Bronchial epithelial cell (primary cell): ENCODE measurements at places on chromosomes 2 and 18.

GRCh38 chr2:134399096-134399495, 145.2 kb downstream of the MGAT5 start:
- no peak for DNase-seq

GRCh38 chr2:148920559-148920958, 45.5 kb downstream of the KIF5C start:
- DNase-seq, result no peak

- no peak for DNase-seq
These were observed 275.6 kb downstream of the SLC4A3 start for GRCh38 chr2:219902891-219903552.

GRCh38 chr2:204108330-204108751, 171.8 kb downstream of the ICOS start:
- DNase-seq, result no peak

DNA sequence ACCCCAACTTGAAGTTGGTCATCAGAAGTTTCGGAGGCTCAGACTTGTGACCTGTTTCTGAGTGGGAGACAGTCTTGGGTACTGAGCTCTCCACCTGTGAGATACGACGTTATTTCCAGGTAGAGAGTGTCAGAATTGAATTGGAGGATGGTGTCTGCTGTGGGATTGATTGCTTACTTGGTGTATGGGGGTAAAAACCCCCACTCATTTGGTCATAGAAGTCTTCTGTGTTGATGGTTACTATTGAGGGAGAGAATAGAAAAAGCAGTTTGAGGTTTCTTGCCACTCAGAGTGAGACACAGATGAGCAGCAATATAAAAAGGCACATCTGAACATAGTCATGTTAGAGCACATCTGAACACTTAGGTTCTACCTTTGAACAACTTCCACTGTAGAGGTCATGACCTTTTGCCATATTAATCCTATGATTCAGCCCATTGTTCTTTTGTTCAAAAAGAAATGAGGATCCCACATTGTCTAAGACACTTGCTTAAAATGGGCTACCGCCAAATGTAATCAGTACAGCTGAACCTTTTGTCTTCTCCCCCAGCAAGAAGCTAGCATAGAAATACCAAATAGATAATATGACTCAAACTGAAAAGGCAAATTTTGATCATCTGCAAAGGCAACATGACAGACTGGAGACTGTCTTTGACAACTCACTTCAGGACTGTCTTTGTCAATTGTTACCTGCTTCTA, 73.3 kb downstream of the NAB1 start:
- peak; percentile 51 for DNase-seq

DNA sequence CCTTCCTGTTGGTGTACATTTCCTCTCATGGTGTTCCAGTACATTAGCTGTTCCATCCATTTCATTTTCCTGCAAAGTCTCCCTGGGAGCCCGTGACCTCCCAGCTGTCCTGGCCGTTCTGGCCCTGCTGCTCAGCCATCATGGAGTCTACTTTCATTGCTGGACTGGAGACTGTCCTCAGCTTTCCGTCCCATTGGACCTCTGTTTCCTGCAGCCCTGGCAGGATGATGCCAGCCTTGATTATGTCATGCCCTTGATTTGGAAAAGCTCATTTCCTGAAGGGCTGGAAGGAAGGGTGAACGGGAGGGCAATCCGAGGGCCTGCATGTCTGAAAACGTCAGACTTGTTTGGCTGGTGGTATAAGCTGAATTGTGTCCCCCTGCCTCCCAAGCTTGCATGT, 205.5 kb upstream of the HS6ST1 start:
- no peak for DNase-seq

DNA sequence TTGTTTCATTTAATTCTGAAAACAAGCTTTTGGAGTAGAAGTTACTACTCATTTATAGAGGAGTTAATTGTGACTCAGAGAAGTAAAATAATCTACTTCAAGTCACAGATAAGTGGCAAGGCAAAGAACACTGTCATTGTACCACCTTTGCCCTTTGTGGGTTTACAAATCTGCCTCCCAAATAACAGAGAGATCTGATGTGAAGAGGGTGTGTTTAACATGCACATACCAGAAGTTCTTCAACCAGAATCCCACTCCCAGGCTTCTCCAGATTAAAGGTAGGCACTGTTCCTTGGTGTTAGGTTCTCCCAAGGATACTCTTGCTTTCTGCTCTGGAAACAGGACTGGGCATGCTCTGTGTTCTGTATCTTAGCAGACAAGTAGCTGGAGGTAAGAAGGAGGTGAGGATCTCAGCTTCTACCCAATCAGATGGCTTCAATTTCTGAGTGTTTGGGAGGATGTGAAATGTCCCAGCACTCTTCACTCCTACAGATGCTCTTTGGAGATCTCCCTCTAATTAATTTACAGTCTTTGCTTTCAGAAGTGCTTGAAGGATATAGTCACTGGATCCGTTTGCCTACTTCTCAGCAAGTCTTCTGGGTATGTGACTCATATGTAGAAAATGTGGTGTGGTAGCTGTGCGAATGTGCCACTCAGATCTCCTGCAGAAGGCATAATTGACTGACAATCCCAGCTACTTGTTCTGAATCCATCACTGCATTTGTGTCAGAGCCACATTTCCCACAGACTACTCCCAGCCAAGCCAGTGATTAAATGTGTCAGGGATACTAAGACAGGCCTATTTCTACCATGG, 111.1 kb downstream of the KLHL14 start:
- DNase-seq, result peak; percentile 91

DNA sequence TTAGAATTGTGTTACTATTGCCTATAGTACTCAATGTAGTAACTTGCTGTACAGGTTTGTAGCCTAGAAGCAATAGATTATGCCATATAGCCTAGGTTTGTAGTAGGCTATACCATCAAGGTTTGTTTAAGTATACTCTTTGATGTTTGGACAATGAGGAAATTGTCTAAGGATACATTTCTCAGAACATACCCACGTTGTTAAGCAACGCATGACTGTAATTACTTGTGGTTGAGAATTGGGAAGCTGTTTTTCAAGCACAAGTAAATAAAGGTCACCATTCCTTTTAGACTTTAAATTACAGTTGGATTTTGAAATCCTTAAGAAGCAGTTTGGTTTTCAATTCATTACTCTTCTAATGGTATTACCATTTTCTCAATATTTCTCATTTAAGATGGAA, 89.8 kb upstream of the KCNH7 start:
- peak; percentile 85 for DNase-seq

GRCh38 chr2:52117299-52117698, 1085.4 kb upstream of the NRXN1 start:
- peak; percentile 72 for DNase-seq

- DNase-seq, result peak; percentile 75
These were observed 95.8 kb downstream of the SLC25A12 start for GRCh38 chr2:171798156-171798820.

DNA sequence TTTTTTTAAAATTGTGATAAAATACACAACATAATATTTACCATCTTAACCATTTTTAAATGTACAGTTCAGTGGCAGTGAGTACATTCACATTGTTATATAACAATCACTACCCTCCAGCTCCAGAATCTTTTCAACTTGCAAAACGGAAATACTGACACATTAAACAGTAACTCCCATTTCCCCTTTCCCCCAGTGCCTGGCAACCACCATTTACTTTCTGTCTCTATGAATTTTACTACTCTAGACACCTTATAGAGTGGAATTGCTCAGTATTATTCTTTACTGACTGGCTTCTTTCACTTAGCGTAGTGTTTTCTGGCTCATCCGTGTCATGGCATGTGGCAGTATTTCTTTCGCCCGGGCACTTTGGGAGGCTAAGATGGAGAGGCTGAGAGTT, 32.6 kb downstream of the FASTKD2 start:
- DNase-seq, result no peak

DNA sequence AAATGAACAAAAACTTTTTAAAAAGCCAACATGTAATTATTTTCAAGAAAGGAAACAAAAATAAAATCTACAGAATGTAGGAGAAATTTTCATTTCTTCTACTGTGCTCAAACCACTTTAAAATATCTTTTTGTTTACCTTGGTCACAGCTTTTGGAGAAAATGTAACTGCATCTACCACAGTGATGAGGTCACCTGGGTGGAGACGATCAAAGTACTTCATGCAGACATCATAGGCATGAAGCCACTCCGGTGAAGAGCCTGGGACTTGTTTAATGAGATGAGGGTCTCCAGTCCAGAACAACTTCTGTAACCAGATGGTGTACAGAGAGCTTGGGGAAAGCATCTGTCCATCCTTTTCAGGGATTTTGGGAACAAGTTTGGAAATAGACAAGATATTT, 285.8 kb downstream of the NBAS start:
- no peak for DNase-seq

- DNase-seq, result no peak
These were observed 243.4 kb downstream of the SLC8A1 start for GRCh38 chr2:40208463-40208862.

DNA sequence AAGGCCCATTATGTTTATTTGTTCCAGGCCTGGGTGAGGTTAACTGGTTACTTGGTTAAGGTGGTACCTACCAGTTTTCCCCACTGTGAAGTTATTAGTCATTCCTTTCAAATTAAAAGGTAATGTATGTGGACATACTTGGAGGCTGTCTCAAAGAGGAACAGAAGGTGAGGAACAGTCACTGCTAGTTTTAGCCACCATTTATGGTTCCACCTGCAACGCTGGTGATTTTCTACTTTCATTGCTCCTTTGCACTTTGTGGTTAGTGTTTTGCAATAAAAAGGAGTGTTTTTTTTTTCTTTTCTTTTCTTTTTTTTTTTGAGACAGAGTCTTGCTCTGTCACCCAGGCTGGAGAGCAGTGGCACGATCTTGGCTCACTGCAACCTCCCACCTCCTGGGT, 6.1 kb upstream of the ST6GAL2 start:
- DNase-seq, result no peak

GRCh38 chr2:26581991-26582842, 58.9 kb downstream of the CIB4 start:
- DNase-seq, result no peak

- no peak for DNase-seq
These were observed 597.2 kb upstream of the ZEB2 start for GRCh38 chr2:145116834-145117725.

DNA sequence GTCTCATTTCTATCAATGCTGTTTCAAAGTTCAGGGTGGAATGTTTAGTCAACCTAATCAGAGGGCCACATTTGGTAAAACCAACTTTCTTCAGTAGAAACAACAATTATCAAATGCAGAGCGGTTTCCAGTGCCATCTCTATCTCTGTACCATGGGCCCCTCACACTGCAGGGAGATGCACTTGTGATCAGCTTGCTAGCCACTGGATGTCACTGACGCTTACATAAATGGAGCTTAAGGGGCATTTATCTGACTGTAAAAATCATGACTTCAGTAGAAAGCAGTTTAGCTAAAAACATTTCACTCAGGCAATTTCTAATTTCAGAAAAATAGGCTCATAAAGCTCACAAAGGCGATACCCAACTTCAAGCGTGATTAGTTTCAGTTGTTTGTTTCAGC, 678.0 kb downstream of the ZEB2 start:
- no peak for DNase-seq

GRCh38 chr2:207870814-207871213, 101.1 kb upstream of the FZD5 start:
- no peak for DNase-seq

DNA sequence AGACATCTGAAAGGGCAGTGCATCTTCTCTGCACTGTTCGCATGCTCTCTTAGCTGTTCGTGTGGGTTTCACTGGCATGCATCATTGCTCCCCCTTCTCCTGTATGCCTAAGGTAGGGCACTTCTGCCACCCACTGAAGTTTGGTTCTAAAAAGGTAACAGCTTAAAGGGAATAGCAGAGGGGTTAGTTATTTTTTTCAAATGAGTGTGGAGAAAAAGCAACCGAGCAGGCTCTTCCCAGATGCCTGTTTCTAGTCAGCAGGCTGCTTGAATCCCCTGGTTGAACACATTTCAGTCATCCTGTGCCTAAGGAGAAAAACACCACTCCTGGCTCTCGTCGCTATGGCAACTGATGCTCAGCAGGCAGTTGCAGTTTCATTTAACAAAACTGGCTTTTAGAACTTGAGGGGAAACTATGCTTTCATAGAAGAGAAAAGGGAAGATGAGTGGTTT, 69.8 kb upstream of the GALNT3 start:
- DNase-seq, result no peak

- DNase-seq, result no peak
These were observed 259.8 kb downstream of the LOXHD1 start for GRCh38 chr18:46397174-46397573.

DNA sequence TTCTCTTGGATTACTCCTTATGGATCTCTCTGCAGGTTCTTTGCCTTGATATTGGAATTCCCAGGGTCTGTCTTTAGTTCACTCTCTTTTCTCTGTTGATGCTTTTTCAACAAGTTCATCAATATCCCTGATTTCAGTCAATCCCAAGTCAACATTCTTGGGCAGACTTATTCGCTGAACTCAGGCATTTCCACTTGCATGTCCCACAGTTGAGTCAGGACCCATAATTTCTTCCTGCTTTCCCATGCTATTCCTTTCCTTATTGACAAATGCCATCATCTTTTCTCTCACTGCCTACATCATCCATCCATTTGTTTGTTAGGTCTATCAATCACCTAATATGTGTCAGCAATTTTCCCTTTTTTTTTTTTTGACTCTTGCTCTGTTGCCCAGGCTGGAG, 11.6 kb downstream of the GPD2 start:
- no peak for DNase-seq
